ENCODE measurements at places on chromosomes 11 and 22.

DNA sequence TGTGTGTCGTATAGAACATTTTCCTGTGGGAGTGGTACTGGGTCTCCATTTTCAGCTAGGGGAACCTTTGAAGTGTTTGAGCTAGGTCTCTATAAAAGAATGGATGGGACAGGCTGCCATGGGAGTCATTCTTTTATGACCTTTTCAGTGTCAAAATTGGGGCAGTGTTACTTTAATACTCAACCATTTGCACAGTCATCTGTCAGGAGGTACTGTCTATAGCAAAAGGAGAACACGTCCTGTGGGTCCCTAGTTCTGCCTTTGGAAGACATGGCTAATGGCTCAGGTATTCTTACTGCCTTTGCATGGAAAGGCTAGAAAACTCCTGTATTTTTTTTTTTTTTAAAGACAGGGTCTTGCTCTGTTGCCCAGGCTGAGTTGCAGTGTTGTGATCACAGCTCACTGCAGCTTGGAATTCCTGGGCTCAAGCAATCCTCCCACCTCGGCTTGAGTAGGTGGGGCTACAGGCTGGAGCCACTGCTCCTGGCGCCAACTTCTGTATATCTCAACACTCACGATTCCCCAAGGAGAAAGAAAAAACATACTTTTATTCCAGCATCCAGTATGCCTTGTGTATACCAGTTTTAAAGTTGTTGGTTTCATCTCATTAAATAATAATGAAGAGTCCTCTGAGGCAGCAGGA, 2.1 kb upstream of the ATF4 start:
- DNase-seq: no peak

GRCh38 chr11:63841554-63841953, 2.6 kb downstream of the MARK2 start:
- DNase-seq: no peak

GRCh38 chr11:89052220-89052619, 13.6 kb downstream of the GRM5 start:
- DNase-seq: no peak

GRCh38 chr11:6627762-6628241, 8.6 kb upstream of the TPP1 start:
- DNase-seq: no peak

DNA sequence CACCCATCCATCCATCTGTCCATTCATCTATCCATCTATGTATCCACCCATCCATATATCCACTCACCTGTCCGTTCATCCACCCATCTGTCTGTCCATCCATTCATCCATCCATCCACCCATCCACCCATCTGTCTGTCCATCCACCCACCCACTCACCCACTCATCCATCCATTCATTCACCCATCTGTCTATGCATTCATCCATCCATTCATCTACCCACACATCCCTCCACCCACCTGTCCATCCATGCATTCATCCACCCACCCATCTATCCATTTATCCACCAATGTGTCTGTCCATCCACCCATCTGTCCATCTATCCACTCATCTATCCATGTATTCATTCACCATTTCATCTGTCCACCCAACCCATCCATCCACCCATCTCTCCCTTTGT, 33.3 kb downstream of the NADSYN1 start:
- DNase-seq: no peak

- DNase-seq: no peak
These were observed 82.6 kb downstream of the RAB30 start for GRCh38 chr11:82988936-82989627.

GRCh38 chr11:70637949-70638583, 239.7 kb downstream of the CTTN start:
- DNase-seq: no peak

- DNase-seq: no peak
These were observed 304.2 kb downstream of the DYNC2H1 start for GRCh38 chr11:103413266-103413888.

GRCh38 chr11:64334764-64335735, 5.0 kb upstream of the CCDC88B start:
- peak; percentile 70 for DNase-seq

- DNase-seq: no peak
These were observed 6.9 kb downstream of the RDX start for GRCh38 chr11:110289472-110289871.

DNA sequence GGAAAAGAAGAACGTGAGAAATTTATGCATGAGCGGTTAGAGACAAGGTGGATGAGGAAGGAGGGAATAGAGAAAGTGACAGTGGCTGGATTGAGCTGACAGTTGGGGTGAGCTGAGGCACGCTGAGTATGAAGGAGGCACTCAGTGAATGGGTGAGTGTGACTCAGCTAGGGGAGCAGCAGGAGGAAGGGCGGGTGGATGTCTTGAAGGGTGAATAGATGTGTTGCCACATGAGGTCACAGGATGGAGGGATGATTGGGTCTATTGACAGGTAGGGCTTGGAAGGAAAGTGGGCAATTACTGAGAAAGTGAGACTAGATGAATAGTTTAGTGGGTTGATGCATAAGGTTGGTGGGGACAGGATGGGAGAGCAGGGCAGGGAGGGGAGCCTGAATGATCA, 8.0 kb downstream of the IFITM10 start:
- no peak for DNase-seq

DNA sequence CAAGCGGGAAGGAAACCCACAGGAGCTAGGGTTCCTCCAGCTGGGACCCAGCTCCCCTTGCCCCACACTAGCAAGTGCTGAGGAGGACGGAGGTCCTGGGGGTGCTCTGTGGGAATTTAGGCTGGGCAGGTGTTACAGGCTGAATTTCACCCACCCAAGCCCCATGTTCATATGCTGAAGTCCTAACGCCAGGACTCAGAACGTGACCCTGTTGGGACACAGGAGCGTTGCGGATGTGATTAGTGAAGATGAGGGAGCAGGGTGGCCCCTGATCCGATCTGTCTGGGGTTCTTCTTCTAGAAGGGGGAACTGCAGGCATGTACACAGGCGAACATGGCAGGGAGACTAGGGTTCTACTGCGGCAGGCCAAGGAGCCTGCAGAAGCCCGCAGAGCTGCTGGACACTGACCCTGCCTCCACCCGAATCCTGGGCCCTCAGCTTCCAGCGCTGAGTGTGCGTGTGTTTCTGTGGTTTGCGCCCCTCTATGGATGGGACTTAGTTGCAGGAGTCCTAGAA, 103.4 kb upstream of the FGF3 start:
- DNase-seq: no peak

GRCh38 chr11:86524620-86525352, 147.6 kb downstream of the ME3 start:
- no peak for DNase-seq

- no peak for DNase-seq
These were observed 83.2 kb downstream of the ST3GAL4 start for GRCh38 chr11:126438691-126439090.

GRCh38 chr11:110971140-110971539, 258.9 kb upstream of the ARHGAP20 start:
- DNase-seq: no peak

DNA sequence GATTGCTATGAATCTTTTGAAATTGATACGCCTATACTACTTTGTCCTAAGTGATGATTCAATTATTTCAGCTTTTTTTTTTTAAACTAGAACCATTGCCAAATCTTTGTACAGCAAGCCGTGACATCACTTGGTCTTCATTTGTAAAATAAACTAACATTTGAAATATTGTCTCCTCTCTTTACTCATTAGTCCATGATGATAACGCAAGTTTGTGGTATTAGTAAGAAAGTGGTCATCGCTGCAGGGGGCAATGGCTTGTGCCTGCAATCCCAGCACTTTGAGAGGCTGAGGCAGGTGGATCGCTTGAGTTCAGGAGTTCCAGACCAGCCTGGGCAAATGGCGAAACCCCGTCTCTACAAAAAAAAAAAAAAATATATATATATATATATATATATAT, 12.9 kb upstream of the ARHGAP42 start:
- DNase-seq: no peak

- DNase-seq: no peak
These were observed 25.8 kb upstream of the ST3GAL4 start for GRCh38 chr11:126329644-126330211.

DNA sequence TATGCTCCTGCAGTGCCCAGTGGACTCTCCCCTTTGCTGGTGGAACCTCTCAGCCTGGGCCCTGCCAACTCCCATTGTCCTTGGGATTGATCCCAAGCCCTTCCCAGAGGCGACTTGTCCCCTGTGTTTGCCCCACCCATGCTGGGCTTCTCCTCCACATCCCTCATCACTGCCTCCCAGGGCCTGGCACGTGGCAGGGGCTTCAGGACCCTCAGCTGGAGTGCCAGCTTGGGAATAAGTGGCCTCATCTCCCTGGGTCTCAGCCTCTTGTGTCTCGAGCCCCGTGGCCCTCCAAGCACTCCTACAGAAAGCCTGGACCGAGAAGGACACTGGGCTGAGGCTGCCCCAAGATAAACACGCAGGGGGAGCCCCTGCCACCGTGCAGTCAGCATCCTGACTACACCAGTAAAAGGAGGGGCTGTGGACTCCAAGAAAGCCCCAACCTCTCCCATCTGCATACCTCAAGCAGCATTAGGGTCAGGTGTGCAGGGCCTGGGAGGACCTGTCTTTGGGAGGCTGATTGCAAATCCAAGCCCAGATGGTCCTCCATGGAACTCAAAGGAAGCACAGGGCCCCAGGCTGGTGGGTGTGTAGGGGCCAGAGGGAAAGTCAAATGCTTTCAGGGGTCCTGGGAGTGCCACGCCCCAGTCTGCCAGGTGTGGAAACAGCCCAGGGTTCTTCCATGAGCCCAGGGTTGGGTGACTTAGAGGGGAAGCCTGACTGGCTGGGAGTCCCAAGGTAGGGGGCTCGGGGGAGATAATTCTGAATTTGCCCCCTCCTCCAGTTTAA, 9.5 kb upstream of the GNAZ start:
- DNase-seq: no peak

GRCh38 chr11:29432719-29433325, 584.0 kb downstream of the KCNA4 start:
- DNase-seq: peak; percentile 30

GRCh38 chr11:10899121-10899830, 41.4 kb upstream of the ZBED5 start:
- DNase-seq: no peak

- DNase-seq: no peak
These were observed 82.1 kb upstream of the PTH start for GRCh38 chr11:13577881-13578280.

DNA sequence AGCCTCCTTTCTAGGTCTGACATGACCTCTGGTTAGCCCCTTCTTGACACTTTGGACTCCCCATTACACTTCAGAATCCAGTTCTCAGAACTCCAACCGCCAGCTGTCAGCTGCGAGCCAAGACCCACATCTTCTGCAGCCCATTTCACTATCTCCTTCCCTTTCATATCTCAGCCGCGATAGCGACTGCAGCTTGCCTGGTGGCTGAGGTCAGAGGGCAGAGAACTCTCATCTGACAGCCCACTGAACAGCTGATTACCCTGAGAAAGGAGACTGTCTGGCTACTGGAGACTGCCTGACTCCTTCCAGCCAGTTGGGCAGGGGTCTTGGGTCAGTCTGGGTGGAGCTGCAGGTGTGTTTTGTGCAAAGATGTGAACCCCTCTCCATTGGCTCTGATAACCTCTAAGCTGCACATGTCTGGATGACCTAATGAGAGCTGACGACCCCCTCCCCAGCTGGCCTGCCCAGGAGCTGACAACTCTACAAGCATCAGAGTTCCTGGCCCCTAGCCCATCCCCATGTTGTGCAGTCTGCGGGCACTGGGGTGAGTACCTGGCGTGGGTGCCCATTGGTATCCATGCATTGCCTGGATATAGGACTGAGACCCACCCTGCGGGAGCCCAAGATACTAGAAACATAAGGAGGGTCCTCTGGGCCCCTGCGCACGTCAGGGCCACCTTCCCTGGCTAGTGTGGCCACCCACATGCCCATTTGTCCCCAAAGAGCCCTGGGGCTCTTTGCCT, 1.1 kb downstream of the CHRM1 start:
- DNase-seq: no peak

GRCh38 chr11:59841514-59841913, 3.8 kb downstream of the CBLIF start:
- no peak for DNase-seq

DNA sequence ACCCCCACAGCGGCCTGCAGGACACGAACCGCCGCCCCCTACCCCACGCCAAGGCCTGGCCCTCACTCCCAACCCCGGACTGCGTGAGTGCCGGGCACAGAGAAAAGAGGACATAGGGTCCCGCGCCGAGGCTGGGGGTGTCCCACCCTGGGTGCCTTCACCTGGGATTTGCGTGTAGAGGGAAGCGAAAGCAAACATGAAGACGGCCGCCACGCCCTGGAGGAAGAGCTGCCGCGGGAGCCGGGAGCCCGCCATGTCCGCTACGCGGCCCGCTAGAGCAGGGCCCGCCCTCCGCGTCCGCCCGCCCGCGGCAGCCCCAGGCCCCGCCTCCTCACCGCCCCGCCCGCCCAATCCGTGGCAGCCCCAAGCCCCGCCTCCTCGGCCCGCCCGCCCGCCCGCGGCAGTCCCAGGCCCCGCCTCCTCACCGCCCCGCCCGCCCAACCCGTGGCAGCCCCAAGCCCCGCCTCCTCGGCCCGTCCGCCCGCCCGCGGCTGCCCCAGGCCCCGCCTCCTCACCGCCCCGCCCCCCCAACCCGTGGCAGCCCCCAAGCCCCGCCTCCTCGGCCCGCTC, at the start of gene LMF2:
Gene LMF2 (minus strand): TSS at position 282 of the 570 bp plus-strand sequence. CDS start 27 bp downstream, at position 255.
- peak; percentile 99 for DNase-seq

DNA sequence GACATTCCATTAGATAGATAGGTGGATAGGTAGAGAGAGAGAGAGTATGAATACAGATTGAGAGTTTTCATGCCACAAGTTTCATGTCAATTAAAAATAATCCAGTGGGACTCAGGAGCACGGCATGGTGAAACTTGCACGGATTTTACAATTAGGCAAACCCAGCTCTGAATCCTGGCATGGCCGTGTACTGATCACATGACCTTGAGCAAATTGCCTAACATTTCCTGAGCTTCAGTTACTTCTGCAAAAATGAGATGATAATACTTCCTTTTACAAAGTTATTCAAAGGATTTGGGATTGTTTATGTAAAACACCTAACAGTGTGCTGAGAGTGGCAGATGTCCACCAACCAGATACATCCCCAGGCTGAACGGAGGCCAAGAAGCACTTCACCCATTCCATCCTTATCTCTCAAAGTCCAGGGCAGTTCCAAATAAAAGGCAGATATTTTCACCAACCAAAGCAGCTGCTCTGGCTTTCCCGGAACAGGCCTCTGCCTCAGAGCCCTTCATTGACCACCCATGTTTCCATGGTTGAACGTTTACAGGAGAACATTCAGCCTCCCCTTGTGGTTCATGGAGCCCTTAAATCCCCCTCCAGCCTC, 17.9 kb downstream of the APLNR start:
- no peak for DNase-seq

DNA sequence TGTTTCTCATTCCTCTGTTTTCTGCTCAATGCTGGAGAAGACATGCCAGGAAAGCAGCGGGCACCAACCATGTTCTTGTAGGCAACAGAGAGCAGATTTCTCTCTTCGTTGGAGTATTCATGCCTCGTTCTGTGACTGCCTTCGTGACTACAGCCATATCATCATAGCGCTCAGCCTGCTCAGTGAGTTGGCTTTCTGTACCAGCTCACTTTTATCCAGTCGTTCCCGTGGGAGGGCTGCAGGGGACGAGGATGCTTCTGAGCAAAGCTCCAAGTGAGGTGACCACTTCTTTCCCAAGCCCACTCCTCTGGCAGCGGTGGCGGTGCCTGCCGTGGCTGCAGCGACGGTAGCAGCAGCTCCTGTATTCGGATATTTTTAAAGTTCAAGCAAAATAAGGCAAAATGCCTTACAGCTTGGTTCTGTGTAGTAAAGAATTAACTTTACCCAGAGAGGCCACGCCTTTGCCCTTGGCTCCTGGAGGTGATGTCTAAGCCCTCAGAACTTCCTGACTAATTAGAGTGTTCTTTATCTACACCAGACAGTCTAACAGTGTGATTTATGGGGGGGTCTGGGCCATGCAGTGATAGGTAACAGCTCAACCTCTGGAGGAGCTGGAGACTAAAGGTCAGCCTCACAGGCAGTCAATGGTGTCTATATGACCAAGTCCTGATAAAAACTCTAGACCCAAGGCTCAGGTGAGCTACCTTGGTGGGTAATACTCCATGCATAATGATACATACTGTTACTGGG, 35.3 kb downstream of the LDHAL6A start:
- DNase-seq: no peak
